Breast epithelium (tissue), 4 donors: ENCODE measurements at places on chromosomes 5 and 9. TPM values are rescaled to one million over a fixed set of nuclear protein-coding genes. Genes with fewer than 3 reads are reported as not detected.

Gene LHX3
- not detected for total RNA-seq

Gene UBAP1
- total RNA-seq = 51.4 TPM

Gene TMC1
- total RNA-seq = not detected

Gene CARTPT
- not detected for total RNA-seq

Gene ROPN1L
- total RNA-seq = 0.48 TPM
